ENCODE measurements at places on chromosomes 13 and 19.

DNA sequence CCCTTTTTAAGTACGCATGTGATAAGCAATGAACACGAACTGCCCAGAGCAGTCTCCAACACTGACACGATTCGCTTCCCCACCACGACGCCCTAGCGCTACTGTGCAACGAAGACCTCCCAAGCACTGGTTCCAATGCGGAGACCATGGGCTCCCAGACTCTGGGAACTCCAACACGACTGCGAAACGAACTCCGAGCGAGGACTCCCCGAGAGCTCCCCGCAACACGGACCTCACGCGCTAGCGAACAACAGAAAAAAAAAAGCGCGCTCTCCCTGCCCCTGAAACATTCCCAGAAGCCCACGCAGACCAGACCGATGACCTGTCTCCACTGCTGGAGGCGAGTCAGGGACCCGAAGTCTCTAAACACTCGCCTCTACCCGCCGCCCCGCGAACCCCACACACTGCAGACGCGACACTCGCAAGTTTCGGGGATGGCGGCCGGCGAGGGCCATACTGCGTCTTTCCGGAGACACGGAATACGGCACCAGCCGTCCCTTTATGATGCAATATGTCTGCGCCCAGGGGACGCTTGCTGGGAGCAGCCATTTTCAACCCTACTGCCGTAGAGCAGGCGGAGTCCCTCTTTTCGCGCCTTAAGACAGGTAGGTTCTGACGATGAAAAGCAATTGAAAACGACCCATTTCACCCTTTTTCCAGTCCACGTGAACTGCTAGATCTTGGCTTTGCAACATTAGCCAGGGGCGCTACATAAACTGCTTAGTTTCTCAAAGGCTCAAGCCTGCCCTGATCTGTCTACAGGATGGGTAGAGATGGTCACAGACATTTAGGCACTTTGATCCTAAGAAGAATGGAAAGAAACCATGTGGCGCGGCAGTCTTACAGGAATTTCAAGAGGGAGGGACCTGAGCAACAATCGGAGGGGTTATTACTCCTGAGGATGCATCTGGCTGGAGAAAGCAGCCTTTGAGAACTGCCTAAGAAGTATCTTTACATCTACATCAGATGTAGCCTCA lies at the start of gene ZNF577:
TSS of gene ZNF577 (minus strand) at position 430 of the 977 bp plus-strand sequence. CDS start 7,569 bp downstream, outside the sequence.
- DNase-seq, result peak; percentile 80

DNA sequence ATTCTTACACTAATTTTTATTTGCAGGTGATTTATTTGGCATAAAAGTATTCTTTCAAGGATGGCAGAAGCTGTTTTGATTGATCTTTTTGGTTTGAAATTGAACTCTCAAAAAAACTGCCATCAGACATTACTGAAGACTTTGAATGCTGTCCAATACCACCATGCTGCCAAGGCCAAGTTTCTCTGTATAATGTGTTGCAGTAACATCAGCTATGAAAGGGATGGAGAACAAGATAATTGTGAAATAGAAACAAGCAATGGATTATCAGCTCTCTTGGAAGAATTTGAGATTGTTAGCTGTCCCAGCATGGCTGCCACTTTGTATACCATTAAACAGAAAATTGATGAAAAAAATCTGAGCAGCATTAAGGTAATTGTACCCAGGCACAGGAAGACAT lies 1.2 kb downstream of the LACC1 start:
- no peak for DNase-seq

GRCh38 chr19:43594710-43595604 lies 977 bp downstream of the IRGQ start:
- DNase-seq, result no peak

DNA sequence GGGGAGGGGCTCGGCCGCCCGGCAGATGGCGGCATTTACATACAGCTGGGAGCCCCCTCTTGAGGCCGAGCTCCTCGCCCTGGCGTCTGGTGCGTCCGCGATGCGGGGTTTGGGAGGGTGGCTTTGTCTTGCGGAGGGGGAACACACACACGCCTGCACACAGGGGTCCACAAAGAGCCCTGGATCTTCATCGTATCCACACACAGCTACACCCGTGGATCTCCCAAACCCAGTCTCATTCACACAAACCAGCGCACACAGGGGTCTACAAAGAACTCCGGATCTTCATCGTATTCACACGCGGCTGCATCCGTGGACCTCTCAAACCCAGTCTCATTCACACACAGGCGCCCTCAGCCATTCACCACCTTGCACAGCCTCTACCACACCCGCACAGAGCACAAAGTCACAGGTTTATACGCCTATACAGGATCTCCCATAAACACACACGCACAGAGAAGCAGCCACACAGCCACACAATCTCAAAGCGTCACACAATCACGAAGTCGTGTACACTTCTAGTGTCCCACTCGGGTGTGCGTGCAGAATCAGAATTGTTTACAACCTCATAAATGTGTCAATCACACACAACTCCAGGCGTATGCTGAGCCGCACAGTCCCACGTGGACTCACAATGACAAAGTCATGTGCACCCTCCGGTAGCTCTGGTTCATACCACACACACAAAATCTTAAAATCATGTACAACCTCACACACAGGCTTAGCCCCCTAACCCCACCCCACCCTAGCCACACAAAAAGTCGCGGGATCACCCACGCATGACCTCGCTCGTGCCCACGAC lies 550 bp upstream of the DLL3 start:
- peak; percentile 18 for DNase-seq

DNA sequence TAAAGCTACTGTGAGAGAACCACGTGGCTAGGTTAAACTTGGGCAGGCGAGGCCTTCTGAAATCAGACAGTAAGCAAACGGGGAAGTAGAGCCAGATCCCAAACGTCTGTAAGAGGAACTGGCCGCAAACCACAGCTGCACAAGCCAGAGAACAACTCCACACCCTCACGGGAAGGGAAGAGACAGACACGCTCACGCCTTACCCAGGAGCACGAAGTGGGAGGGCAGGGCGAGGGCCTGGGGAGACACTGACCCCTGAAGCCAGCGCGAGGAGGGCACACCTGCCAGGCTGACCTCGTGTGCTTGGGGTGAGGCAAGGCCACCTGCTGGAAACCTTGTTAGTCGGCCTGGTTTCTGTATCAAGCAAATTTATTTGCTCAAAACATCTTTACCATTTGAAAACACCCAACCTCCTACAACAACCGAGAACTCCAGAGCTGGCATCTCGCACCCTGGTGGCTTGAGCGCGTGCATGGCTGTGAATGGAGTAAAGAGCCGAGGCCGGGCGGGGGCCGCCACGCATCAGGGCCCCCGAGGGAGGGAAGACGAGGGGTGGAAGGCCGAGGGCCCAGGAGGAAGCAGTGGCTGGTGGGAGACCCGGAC lies 7.3 kb downstream of the POLR2E start:
- DNase-seq, result no peak

- no peak for DNase-seq
These were observed 3.1 kb downstream of the SPC24 start for GRCh38 chr19:11152318-11153062.

Data from hypothalamus (tissue), 51 donors.